ENCODE measurements at places on chromosomes 12 and 14.

DNA sequence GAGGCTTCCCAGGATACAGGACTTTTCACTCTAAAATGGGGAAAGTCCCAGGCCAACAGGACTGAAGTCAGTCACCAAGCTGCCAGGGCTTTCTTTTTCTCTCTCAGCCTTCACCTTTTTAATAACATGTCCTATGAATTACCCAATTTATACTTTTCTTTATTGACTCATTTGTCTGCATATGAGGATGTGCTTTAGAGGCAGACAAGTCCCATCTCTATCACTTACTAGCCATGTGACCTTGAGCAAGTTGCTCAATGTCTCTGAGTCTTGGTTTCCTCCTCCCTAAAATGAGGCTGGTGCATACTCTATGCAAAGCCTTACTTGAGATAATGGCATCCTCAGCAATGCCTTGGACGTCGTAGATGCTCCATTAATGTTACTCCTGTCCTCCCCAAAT is 98.1 kb upstream of the TMPO start:
- no peak for DNase-seq

GRCh38 chr14:64215978-64216377 is 78.2 kb downstream of the ESR2 start:
- DNase-seq: no peak

GRCh38 chr12:87280356-87280755 is 748.8 kb downstream of the C12orf50 start:
- DNase-seq: no peak

GRCh38 chr12:127280393-127281275 is 986.3 kb upstream of the TMEM132C start:
- peak; percentile 85 for DNase-seq

GRCh38 chr12:17866802-17867201 is 223.2 kb downstream of the RERGL start:
- DNase-seq: no peak

GRCh38 chr12:42706321-42706720 is 116.8 kb upstream of the PRICKLE1 start:
- no peak for DNase-seq

- no peak for DNase-seq
Observed at GRCh38 chr14:23344481-23344880, 8.2 kb downstream of the SLC22A17 start.

DNA sequence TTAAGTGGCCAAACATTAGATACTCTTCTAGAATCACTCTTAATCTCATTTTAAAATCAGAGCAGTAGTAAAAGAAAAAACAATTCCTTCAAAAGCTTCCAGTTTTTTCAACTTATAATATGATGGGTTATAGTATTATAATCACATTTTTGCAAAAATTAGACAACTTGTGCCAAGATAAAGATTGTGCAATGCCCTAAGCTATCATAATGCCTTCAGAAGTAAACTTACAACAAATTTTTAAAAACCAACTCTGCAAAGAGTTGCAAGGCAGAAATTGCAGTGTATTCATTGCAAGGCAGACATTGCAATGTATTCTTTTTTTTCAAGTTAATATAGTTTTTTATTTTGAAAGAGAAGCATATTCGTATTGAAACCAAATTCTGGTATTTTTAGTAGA is 47.2 kb upstream of the KITLG start:
- DNase-seq: no peak

GRCh38 chr12:109540526-109541412 is 32.5 kb downstream of the MMAB start:
- DNase-seq: no peak

DNA sequence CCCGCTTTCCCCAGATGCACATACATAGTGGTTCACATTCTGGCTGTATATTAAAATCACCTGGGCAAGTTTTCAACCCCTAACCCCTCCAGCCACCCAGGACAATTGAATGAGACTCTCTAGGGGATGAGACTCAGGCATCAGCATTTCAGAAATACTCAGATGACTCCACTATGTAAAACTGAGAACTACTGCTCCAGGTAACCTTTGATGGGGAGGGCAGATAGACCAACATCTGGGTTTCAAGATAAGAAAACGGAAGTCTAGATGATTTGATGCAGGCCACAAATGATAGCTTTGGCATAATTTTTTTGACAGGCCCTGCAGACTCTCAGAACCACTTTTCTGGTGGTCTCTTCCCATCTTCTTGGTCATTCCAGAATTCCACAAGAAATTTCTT is 341.1 kb downstream of the EMP1 start:
- DNase-seq: no peak

DNA sequence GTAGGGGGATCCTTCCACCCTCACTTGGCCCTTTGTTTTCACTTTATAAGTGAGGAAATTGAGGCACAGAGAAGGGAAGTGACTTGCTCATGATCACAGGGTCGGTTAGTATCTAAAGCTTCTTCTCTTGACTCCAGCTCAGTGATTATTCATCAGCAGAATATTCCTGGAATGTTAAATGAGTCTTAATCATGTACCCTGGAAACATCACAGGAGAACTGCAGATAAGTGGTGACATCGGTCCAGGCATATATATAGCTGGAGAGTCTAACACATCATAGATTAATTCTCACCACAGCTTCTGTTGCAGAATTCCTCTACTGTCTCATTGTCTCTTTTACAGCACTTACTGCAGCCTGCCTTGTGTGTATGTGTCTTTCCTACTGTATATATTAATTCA is 69.9 kb downstream of the PAH start:
- no peak for DNase-seq

DNA sequence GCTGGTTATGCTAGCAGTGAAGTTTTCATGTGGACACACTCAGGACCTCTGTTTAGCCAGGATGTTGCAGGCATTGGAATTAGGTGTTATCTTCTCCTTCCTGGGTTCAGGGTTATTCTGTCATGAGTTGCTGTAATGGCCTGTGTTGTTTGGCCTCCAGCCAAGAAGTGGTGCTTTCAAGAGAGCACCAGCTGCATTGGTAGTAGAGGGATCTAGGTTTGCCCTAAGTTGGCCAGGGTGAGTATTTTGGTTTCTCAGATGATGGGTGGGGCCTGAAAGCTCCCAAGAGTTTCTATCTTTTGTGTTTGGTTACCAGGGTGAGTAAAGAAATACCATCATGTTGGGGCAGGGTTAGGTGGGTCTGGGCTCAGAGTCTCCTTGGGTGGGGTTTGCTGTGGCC is 2.7 kb upstream of the GZMH start:
- DNase-seq: no peak

GRCh38 chr14:93548102-93548843 is 117.5 kb downstream of the UNC79 start:
- no peak for DNase-seq

DNA sequence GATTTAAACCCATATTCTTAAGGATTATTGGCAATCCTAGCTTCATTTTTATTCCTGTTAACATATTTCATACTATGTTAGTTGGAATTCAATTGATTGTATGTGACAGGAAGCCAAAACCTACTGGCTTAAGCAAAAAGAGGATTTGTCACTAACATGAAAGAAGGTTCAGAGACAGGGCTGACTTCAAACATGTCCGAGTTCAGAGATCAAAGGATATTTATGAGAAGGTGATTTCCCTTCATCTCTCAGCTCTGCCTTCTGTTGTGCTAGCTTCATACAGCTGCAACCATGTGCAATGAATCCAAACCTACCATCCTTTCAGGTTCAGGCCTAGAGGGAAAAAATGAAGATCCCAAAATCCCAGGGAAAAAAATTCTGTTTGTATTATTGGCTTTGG is 349.7 kb downstream of the ATP23 start:
- no peak for DNase-seq

- no peak for DNase-seq
Observed at GRCh38 chr12:58388261-58388660, 446.9 kb downstream of the ATP23 start.

DNA sequence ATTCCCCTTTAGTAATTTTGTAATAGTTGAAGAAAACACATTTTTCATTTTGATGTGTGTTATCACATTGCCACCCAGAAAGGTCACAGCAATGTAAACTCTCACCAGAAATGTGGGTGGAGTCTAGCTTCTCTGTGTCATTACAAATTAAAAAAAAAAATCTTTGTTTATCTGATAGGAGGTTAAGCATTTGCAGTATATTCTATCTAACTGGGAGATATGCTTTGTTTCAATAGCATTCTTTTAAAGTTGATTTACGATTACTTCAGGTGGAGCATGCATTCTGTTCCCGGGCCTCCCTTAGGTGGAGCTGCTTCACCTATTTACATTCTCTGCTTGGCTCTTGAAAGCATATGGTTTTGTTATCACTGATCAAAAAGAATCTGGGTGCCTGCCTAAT is 7.8 kb downstream of the ADIPOR2 start:
- DNase-seq: no peak

DNA sequence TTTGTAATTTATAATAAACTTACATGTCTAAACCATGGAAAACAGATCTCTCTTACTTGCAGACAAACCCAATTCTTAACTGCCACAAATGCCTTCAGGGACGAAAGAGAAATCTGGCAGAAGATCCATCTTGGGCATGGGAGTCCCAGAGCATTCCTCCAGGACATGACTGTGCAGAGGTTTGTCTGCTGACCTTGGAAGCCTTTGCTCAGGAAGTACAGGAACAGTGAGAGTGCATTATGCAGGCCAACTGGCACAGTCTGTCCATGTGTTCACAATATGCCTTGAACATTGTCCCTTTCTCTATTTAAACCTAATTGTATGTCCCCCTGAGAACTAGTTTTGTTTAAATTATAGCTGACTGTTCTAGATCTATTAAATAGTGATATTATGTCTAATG is 467.1 kb downstream of the ATP23 start:
- no peak for DNase-seq

DNA sequence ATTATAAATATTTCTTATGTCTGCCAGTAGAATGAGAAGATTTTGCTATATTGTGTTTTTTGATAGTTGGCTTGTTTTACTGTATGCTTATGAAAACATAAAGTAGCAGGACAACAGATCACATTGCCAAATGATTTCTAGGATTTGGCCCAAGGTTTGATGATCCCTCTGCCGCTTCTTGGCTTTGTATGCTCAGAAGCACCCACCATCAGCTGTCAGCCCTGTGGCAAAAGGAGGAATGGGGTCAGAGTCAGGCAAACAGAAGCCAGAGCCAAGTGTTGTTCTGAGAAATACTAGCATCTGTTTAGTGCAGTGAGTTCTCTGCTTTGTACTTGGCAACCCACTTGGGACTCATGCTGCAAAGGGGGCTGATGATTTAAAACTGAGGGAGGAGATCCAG is 152.2 kb downstream of the PDE3A start:
- DNase-seq: no peak

GRCh38 chr12:57888409-57889157 is 42.1 kb upstream of the CTDSP2 start:
- no peak for DNase-seq

DNA sequence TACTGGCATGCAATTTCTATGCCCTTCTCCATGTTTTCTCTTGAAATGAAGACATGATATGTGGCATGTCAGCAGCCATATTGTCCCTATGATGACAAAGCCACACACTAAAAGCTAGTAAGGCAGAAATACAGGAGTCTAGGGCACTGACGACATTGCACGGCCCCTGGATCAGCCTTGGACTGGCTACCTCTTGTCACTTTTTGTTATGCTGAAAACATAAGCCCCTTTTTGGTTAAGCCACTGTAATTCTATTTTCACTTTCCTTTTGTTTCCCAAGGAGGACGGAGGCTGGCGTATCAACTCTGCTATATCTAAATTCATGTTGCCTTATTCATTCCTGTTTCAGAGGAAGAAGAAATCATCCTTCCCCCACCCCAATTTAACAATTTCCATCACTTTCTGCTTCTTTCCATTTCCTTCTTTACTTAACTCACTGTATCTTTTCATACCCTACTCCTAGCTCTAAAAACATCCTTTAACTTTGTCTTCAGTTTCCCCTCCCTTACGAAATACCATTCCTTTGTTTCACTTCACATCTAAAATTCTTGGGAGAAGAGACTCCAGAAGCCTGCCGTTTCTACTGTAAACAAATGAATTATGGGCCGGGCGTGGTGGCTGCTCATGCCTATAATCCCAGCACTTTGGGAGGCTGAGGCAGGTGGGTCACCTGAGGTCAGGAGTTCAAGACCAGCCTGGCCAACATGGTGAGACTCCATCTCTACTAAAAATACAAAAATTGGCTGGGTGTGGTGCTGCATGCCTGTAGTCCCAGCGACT is 364.1 kb downstream of the PCNX1 start:
- DNase-seq: no peak

GRCh38 chr12:1122786-1123185 is 131.8 kb downstream of the ERC1 start:
- no peak for DNase-seq

- DNase-seq: no peak
Observed at GRCh38 chr12:116156614-116157013, 120.9 kb downstream of the MED13L start.

GRCh38 chr12:125889742-125890141 is 824.5 kb downstream of the AACS start:
- no peak for DNase-seq

DNA sequence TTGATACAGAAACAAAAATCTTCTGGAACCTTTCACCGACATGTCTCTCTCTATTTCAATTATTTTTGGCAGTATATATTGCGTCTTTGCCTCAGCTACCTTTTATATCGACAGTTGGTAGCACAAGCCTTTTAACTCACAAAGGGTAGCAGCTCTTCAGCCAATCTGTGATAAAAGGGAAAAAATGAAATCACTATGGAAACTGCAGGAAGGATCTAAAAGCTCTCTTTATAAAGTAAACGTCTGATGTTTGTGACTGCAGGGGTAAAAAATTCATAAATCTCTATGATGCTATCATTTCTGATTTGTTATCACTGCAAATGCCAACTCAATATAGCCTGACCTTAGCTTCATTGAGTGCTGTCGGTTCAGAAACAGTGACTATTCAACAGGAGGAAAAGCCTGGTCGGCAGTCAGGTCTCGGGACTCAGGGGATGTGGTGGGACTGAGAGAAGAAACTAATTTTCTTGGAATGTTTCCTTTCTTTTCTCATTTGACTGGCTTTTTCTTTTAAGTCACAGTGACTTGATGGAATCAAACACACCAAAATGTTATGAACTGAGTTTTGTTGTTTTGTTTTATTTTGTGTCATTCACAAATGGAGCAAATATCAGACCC is 5.9 kb upstream of the RMST start:
- no peak for DNase-seq

DNA sequence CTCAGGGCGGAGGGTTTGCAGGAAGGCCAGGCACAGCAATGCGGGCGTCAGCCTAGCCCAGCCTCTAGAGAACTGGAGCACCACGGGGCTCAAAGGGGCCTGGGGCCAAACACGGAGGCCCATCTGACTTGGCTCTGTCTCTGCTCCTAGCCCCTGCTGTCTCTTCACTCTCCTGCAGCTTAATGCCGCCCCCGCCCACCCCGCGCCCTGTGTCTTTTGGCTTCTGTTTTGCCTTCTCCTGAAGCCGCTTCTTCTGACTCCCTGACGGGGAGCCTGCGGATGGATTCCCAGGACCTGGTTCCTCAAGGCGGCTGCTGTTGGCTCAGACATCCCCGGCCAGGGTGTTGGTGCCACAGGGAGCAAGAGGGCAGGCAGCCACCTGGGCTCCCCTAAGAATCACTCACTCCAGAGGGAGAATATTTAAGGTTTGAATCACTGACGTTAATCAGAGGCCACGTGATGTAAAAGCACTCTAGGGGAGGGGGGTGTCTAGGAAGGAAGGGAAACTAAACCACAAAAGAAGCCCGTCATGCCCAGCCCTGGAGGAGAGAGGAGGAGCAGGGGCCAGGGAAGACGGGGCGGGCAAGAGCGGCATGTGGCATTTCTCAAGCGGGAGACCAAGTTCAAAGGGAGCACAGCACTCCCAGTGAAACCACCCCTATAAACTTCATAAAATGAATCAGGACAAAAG is 36.9 kb upstream of the PRMT8 start:
- no peak for DNase-seq

GRCh38 chr12:12432364-12432763 is 75.5 kb downstream of the BORCS5 start:
- no peak for DNase-seq
